Endothelial cell of umbilical vein (primary cell): ENCODE measurements at places on chromosomes 12 and 14. TPM values are rescaled to one million over a fixed set of nuclear protein-coding genes. Genes with fewer than 3 reads are reported as not detected.

DNA sequence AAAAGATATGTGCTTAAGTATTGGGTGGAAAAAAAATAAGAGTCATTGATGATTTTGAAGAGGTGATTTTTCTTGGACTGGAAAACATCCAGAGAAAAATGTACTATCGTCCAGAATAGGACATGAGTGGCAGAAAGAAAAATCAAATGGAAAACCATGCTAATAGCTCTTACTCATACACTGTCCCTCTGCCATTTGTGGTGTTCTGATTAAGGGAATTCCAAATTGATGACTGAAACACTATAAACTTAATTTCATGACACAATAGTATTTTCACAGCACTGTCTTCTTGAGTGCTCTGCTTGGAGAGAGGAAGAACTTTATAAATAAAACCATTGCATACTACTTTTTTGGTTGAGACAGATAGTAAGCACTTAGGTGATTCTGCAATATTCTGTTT lies 72.4 kb downstream of the USP15 start:
- no peaks in the 10 kb centered on the region for H3K27me3 ChIP-seq
- no peaks in the 10 kb centered on the region for H3K4me1 ChIP-seq
- no peaks in the 10 kb centered on the region for H3K36me3 ChIP-seq
- no peak overlapping the region for H3K4me3 ChIP-seq
- H3K27ac ChIP-seq, result no peak overlapping the region

- DNase-seq, result no peak
- no peaks in the 10 kb centered on the region for H3K36me3 ChIP-seq
- no peak overlapping the region for H3K27ac ChIP-seq
- H3K4me1 ChIP-seq, result no peaks in the 10 kb centered on the region
Measured at GRCh38 chr12:122159882-122160281, 14.1 kb downstream of the IL31 start.

GRCh38 chr12:74846116-74846515 lies 308.5 kb downstream of the ATXN7L3B start:
- H3K4me1 ChIP-seq, result no peaks in the 10 kb centered on the region
- H3K4me3 ChIP-seq, result no peak overlapping the region
- no peaks in the 10 kb centered on the region for H3K27me3 ChIP-seq
- H3K27ac ChIP-seq, result no peak overlapping the region
- no peak for DNase-seq
- no peaks in the 10 kb centered on the region for H3K36me3 ChIP-seq

DNA sequence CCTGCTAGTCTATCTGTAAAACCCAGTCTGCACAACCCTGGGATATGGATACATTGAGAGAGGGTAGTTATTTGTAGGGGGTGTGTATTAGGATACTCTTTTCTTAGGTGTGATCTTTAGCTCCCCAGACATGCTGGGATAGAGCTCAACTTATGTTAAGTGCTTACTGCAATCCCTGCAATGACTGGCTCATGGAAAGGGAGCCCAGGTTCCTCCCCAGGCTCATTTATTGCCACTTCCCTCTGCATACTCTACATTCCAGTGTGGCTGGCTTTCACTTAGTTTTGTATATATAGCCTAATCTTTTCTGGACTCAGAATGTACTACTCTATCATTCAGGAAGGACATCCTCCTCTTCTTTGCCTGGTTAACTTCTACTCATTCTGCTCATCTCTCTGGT lies 172.0 kb downstream of the SYT10 start:
- no peaks in the 10 kb centered on the region for H3K4me1 ChIP-seq
- no peak overlapping the region for H3K4me3 ChIP-seq
- no peaks in the 10 kb centered on the region for H3K36me3 ChIP-seq
- DNase-seq, result no peak

GRCh38 chr12:11164384-11164783 lies 6.6 kb upstream of the SMIM10L1 start:
- DNase-seq, result no peak
- peaks cover 7% of the 10 kb centered on the region for H3K4me1 ChIP-seq
- no peaks in the 10 kb centered on the region for H3K36me3 ChIP-seq
- H3K27me3 ChIP-seq, result no peaks in the 10 kb centered on the region

GRCh38 chr12:71602761-71603577 lies 60.7 kb downstream of the ZFC3H1 start:
- no peaks in the 10 kb centered on the region for H3K27me3 ChIP-seq
- H3K4me1 ChIP-seq, result no peaks in the 10 kb centered on the region
- no peaks in the 10 kb centered on the region for H3K36me3 ChIP-seq
- H3K4me3 ChIP-seq, result no peak overlapping the region

- H3K27ac ChIP-seq, result no peak overlapping the region
- no peak overlapping the region for H3K4me3 ChIP-seq
- no peaks in the 10 kb centered on the region for H3K36me3 ChIP-seq
Measured at GRCh38 chr14:59228421-59228820, 40.0 kb downstream of the DAAM1 start.

DNA sequence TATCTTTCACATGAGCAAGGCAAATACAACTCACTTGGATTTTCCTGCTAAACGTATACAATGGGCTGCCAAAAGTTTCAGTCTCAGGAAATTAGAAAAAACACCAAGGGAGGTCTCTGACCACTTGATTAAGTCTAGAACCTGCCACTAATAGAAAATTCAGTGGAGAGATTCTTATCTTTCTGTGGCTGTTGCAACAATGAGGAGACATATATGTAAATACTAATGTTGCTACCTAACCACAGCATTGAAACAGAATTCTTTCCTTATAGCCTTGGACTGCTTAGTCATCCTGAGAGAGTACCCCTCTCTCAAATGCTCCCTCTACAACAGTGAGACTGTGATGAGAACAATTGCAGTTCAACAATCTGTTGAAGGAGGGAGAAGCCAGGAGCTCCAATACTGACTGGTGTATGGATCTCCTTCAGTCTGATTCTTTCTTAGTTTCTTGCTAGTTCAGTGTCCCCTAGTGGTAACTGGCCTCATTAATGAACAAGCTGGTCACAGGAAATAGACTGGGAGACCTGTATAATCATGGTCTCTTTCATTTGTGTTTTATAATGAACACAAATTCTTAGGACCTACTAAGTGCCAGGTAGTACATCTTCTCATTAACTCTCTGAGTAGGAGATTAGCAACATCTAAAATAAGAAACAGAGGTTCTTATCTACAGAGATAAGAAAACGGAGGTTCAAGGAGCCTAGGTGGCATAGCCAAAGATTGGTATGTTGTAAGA lies 164.5 kb downstream of the SLC38A4 start:
- no peaks in the 10 kb centered on the region for H3K36me3 ChIP-seq
- H3K27me3 ChIP-seq, result no peaks in the 10 kb centered on the region
- H3K4me3 ChIP-seq, result no peak overlapping the region
- peak overlapping the region; percentile 83 for H3K27ac ChIP-seq
- H3K4me1 ChIP-seq, result peaks cover 59% of the 10 kb centered on the region

DNA sequence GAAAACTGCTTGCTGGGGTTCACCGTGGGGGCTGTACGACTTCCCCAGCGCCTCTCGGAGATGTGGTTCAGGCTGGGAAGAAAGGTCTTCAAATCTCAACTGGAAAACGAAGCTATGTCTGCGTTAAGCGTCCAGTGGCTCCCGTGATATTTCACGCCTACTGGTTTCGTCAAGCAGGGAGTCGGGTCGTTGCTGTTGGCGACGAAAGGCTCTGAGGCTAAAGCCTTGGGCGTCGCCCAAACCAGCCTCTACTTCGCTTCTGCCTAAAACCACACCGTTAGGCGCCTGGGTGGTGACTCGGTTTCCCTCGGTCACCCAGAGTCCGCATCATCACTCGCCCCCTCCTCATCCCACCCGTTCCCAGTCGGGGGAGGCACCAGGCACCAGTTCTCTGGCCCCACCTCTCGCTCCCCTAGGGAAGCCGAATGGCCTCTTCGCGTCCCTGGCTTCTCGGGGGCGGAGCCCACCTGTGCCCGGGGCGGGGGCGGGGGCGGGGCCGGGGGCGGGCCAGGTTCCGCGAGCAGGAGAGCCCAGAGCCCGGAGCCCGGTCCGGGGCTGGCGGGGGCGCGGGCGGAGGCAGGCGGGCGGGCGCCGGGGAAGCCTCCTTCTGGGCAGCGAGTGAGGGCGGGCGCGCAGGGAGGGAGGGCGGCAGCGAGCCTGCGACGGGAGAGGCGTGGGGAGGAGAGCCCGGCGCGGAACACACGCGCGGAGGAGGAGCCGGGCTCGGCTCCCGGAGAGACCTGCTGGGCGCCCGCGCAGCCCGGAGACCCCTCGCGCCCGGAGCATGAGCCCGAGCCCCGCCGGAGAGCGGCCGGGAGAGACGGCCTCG lies at the start of gene B4GALNT3:
Gene B4GALNT3 (plus strand): TSS at position 510 of the 829 bp plus-strand sequence. CDS start 438 bp downstream, outside the sequence.
- no peaks in the 10 kb centered on the region for H3K36me3 ChIP-seq
- no peak within 1 kb of the TSS for H3K27ac ChIP-seq
- no peak within 1 kb of the TSS for H3K4me3 ChIP-seq
- no peaks in the 10 kb centered on the region for H3K4me1 ChIP-seq
- DNase-seq, result no peak
- H3K27me3 ChIP-seq, result peaks cover 66% of the 10 kb centered on the region

GRCh38 chr12:66590275-66590985 lies 88.4 kb downstream of the GRIP1 start:
- H3K36me3 ChIP-seq, result no peaks in the 10 kb centered on the region
- no peaks in the 10 kb centered on the region for H3K27me3 ChIP-seq
- no peaks in the 10 kb centered on the region for H3K4me1 ChIP-seq
- no peak overlapping the region for H3K27ac ChIP-seq

DNA sequence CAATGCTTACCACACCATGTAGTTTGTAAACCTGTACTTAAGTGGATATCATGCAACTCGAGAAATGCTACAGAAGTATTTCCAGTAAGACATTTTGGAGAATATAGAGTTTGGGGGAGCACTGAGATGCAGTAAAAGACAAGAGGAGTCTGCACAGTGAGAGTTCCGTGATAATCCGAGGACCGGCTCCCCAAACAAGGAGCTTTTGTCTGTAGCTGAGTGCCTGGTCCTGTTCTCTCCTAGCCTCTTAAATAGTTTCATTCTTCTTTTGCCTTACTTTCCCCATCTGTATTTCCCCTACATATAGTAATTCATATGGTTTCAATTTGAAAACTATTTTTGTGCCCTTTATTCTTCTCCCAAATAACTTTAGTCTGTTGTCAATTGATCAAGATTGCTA lies 364.1 kb downstream of the EGLN3 start:
- no peak overlapping the region for H3K4me3 ChIP-seq
- DNase-seq, result no peak
- H3K27ac ChIP-seq, result no peak overlapping the region
- no peaks in the 10 kb centered on the region for H3K27me3 ChIP-seq
- no peaks in the 10 kb centered on the region for H3K36me3 ChIP-seq

DNA sequence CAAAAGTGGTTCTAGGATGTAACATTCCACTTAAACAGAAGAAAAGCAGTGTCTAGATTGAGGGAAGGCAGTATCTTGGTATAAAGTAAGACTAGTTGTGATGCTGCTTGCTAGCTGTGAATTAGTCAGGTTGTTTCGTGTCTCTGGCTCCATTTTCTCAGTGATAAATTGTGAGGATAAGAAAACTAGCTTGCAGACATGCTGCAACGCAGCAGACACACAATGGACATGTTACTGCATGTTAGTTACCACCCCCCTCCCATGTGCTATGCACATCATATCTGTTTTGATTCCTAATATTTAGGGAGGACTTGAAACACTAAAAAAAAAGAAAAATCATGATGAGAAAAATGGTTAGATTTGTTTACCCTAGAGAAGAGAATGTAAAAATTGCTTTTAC lies 2.9 kb downstream of the CCNK start:
- H3K36me3 ChIP-seq, result no peaks in the 10 kb centered on the region
- no peaks in the 10 kb centered on the region for H3K27me3 ChIP-seq
- DNase-seq, result no peak

GRCh38 chr12:112855375-112855774 lies 51.4 kb upstream of the OAS1 start:
- H3K4me1 ChIP-seq, result no peaks in the 10 kb centered on the region
- H3K4me3 ChIP-seq, result no peak overlapping the region
- no peaks in the 10 kb centered on the region for H3K36me3 ChIP-seq
- no peak for DNase-seq
- H3K27ac ChIP-seq, result no peak overlapping the region

DNA sequence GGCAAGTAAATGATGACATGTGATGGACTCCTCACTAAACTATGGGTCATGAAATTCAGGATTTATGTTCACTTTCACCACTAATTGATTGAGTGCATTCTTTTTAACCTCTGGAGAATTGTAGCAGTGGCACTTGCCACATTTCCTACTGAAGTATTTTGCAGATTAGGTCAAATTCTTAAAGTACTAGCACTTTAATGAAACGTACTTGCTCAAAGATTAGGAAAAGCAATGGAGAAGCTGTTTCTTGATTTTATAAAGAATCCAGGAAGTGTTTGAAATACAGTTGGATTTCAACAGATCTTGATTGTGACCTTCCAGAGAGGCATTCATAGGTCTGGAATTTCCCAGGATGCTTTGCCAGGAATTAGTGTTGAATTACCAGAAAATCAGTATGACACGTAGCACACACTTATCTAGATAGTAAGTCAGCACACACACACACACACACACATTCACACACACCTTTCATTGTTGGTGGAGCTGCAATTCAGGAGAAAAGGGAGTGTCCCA lies 162.6 kb downstream of the MYRFL start:
- H3K36me3 ChIP-seq, result no peaks in the 10 kb centered on the region
- peak; percentile 93 for DNase-seq
- peaks cover 20% of the 10 kb centered on the region for H3K4me1 ChIP-seq
- no peaks in the 10 kb centered on the region for H3K27me3 ChIP-seq
- H3K4me3 ChIP-seq, result no peak overlapping the region

DNA sequence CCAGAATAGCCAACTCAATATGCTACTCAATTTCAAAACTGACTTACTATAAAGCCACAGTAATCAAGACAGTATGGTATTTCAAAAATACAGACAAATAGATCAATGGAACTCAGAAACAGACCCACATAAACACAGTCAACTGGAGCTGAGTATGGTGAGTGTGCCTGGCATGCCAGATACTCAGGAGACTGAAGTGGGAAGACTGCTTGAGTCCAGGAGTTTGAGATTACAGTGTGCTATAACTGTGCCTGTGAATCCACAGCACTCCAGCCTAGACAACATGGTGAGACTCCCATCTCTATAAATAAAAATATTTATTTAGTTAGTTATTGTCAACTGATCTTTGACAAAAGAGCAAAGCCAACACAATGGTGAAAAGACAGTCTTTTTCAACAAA lies 81.8 kb downstream of the NUMB start:
- H3K4me3 ChIP-seq, result no peak overlapping the region
- H3K36me3 ChIP-seq, result no peaks in the 10 kb centered on the region
- no peaks in the 10 kb centered on the region for H3K27me3 ChIP-seq
- no peak for DNase-seq
- no peaks in the 10 kb centered on the region for H3K4me1 ChIP-seq

Gene RAPGEF3
- polyA plus RNA-seq, result 30.8 and 34.5 TPM in 2 replicates

Gene TDRD9
- 0.52 and 0.57 TPM in 2 replicates for polyA plus RNA-seq

Gene TAS2R7
- not detected in 2 replicates for polyA plus RNA-seq

Gene ESRRB
- polyA plus RNA-seq, result not detected in 2 replicates

Gene RPL10L
- polyA plus RNA-seq, result not detected in 2 replicates
